NCI-H1417 (cell line): ENCODE measurements at places on chromosomes 7 and 10.

- peak; percentile 94 for DNase-seq
Measured at GRCh38 chr7:151895008-151895630, 18.2 kb upstream of the PRKAG2 start.

DNA sequence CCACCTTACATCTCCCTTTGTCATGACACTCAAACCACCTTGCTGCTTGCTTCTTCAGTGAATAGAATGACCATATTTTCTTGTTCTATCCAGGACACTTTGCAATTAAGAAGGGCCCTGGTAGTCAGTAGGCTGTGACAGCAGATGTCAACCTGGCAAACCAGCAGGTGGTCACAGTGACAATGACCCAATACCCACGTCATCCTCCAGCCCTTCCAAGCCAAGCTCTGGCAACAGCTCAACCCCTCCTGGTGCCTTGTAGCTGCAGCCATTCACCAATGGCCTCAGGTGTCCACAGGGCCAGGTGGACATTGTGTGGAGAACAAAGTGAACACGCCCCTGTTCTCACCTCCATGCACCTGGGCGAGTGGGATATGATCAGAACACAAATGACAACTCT lies 87.6 kb upstream of the MACROH2A2 start:
- DNase-seq = no peak

DNA sequence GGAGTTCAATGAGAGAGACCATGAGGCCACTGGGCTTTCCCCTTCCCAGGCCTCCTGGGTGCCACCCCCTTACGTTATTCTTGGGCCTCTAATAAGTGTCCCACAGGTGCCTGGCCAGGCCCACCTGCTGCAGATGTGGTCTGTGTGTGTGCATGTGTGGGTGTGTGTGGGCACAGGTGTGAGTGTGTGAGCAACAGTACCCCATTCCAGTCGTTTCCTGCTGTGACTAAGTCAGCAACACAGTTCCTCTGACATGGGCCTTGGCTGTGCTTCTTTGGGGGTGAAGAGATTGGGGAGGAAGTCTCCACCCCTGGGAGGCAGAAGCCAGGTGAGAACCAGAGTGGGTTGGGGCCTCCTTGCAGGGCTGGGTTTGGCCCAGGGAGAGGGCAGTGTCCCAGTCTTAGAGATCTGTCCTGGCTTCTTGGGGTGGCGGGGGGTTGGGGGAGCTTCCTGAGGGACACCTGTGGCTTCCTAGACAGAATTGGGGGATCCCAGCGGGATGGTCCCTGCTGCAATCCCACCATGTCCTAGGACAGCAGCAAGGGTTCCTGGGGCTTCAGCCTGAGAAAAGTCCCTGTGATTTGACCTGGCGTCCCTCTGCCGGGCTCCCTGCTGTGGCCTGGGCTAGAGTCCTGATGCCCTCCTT lies 4.1 kb upstream of the PILRB start:
- no peak for DNase-seq

- no peak for DNase-seq
Measured at GRCh38 chr10:124213899-124214510, 120.6 kb upstream of the CHST15 start.

- DNase-seq = no peak
Measured at GRCh38 chr10:17609523-17610079, 7.6 kb downstream of the HACD1 start.

GRCh38 chr7:78134256-78134655 lies 335.7 kb downstream of the PHTF2 start:
- peak; percentile 31 for DNase-seq

- no peak for DNase-seq
Measured at GRCh38 chr10:124524991-124525653, 63.5 kb downstream of the LHPP start.

GRCh38 chr7:155584261-155584660 lies 37.9 kb upstream of the CNPY1 start:
- DNase-seq = no peak
